ENCODE measurements at places on chromosomes 2 and 18.

- no peak for DNase-seq
Observed at GRCh38 chr18:49639643-49640391, 78.0 kb downstream of the LIPG start.

DNA sequence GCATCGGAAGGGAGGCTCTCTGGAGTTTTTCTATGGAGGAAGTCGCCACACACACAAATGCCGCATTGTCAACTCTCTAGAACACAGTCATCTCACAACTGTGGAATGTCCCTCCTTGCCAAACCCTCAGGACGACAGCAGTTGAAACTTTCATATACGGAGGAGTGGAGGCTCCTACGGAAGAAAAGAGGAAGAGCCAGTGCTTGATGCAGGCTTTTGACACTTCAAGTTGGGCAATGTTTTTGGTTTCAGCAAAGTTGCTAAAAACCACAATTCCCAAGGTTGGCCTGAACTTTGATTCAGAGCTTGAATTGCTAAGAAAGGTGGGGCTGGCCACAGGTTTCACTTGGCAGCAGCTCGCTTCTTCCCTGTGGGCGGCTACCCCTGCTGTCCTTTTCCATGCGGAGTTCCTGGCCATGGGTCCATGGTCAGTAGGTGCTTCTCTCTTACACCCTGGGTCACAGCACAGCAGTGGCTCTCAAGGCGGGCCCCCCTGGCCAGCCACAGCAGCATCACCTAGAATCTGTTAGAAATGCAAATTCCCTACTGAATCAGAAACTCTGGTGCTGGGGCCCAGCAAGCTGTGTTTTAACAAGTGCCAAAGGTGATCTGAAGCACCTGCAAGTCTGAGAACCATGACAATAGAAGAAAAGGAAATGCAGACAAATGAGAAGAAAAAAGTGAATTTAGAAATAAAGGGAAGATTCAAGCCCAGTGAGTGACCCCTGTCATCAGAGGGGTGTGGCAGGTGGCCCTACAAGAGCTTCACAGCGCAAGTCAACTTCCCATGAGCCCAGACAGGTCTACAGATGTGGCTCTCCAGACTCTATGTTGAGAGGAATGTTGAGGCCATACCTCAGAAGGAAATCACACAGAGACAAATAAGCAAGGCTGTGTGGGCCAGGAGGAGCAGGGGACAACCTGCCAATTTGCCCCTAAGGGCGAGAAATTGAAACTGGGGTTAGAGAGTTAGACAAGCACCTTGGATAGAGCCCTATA is 856.4 kb downstream of the RNF144A start:
- DNase-seq, result peak; percentile 0

- no peak for DNase-seq
Observed at GRCh38 chr2:8239531-8240088, 442.2 kb upstream of the ID2 start.

DNA sequence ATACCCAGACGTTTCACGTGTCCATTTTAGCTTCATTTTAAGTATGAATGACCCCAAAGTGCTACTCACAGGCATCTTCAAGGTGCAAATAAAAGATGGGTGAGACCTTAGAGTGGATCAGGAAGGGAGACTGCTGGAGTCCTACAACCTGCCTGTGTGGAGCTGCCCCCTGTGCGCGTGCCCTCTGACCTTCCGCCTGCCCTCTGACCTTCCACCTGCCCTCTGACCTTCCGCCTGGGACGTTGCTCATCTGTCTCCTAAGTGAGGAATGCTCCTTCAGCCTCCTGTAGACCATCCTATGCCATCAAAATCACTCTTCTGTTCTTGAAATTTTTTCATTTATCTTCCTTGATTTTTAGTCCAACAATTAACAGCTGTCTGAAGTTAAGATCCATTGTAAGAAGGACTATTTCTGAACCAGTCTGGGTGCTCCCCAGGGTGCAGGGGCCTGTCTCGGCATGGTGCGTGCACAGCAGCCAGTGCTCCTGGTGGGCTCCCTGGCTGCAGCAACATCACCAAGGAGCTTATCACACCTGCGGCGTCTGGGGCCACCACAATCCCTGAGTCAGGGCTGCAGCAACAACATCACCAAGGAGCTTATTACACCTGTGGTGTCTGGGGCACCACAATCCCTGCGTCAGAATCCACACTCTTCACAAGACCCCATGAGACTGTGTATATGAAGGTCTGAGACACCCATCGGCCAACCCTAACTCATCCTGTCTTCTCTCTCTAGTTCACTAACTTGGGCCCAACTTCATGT is 86.0 kb downstream of the TPO start:
- DNase-seq, result no peak

GRCh38 chr2:195486987-195487644 is 169.9 kb upstream of the SLC39A10 start:
- DNase-seq, result peak; percentile 7

DNA sequence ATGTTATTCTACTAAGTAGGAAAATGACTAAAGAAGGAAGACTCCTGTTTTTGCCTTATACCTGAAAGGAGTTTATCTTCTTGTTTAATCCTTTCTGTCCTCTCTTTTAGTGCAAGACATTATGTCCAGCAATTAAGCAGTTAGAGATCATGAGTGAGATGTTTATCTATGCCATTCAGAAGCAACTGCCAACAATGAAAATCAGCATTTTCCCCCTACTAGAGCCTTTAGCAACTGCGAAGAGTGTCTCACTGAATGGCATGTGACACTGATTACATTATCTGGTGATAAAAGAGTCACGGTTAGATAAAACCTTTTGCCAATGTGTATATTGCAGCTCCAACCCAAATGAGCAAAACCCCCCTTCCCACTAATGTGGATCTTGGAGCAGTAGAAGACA is 357.7 kb upstream of the SYT4 start:
- no peak for DNase-seq

- DNase-seq, result no peak
Observed at GRCh38 chr2:224869601-224870233, 153.6 kb upstream of the CCDC195 start.

DNA sequence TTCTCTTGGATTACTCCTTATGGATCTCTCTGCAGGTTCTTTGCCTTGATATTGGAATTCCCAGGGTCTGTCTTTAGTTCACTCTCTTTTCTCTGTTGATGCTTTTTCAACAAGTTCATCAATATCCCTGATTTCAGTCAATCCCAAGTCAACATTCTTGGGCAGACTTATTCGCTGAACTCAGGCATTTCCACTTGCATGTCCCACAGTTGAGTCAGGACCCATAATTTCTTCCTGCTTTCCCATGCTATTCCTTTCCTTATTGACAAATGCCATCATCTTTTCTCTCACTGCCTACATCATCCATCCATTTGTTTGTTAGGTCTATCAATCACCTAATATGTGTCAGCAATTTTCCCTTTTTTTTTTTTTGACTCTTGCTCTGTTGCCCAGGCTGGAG is 11.6 kb downstream of the GPD2 start:
- DNase-seq, result no peak

- peak; percentile 98 for DNase-seq
Observed at GRCh38 chr2:233974530-233975071, 57.4 kb downstream of the TRPM8 start.

DNA sequence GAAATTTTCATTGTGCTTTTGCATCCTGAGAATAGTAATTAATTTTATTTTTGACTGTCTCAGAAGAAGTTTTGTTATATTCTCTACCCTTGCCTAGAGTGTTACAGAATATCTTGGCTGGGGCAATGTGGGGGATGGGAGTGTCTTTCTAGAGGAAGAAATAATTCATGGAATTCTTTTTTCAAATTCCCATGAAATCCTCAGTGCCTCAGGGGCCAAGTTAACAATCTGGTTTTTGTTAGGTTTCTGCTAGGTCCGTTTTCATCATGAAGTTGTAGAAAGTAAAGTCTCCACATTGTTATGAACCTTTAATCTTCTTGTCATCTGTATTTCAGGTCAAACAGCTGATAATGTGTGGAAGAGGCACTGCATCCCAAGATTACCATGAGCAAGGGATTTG is 145.6 kb upstream of the GYPC start:
- no peak for DNase-seq

GRCh38 chr18:40821596-40822243 is 1133.3 kb upstream of the PIK3C3 start:
- no peak for DNase-seq

DNA sequence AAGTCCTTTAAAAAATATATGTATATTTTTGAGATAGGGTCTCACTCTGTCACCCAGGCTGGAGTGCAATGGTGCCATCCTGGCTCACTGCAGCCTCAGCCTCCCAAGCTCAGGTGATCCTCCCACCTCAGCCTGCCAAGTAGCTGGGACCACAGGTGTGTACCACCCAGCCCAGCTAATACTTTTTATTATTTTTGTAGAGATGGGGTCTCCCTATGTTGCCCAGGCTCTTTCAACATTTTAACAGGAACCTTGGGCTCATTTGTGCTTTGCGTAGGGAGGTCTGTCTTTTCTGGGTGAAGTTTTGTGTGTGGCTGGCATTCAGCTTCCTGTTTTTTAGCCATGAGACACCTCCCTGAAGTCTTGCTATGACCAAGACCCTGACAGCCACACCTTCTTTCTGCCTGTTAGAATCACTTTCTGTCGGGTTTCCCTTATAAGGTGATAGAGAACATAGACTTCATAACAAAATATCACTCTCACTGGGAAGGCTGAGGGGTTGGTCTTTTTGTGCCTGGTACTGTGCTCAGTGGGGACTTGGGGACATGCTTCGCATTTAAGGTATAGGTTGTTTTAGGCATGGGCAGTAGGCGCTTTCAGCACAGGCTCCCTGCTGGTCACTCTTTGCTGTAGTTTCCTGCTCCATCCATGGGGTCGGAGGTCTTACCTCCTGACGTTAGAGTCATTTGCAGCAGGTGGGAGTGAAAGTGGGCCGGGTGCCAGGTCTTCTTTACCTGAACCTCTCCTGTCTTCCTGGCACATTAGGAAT is 3.4 kb downstream of the RAB31 start:
- no peak for DNase-seq

- no peak for DNase-seq
Observed at GRCh38 chr2:66699793-66700676, 265.1 kb downstream of the MEIS1 start.

DNA sequence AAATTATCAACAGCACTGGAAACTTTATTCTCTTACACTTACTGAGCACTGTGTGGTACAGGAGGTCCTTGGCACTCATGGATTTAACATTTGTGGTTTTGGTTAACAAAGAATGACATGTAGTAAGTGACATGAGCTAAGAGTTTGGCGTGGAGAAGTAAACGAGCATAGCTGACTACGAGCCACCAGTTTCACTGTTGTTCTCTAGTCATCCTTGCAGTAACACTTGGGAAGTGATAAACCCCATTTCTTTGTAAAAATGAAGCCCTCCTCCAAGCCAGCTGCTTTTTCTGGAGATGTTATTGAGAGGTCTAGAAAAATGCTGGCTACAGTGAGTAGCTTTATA is 32.7 kb downstream of the QPCT start:
- DNase-seq, result no peak

DNA sequence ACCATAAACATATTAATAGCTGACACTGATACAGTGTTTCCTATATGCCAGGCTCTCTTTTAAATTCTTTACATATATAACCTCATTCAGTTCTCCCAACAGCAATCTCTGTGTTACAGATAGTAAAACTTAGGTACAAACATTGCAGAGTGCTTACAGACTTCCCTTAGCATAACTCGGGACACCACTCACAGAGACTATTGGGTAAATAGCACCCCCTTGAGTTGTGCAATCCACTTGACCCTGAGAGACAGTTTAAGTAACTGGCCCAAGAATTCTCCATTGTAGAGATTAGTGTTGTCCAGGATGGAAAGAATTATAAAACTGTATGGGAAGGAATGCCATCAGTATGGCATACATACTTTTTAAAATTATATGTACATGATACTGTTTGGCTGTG is 110.1 kb downstream of the POLE4 start:
- DNase-seq, result no peak

GRCh38 chr2:219045937-219046550 is 4.7 kb upstream of the CFAP65 start:
- DNase-seq, result no peak

DNA sequence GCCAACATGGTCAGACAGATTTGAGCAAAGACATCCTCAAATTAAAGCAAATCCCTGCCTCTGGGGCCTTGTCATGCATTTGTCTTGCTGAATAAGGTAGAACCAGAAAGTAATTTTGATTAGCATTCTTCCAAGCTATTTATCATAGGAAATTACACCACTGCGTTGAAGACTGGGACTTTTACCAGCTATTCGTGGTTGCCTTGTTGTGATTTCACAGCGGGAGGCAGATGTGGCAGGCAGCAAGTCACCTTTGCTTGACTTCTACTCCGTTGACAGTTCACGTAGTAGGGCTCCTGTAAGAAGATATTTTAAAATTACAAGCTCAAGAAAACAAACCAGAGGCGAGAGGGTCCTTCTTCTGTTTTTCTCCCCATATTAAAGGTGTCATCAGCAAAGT is 80.6 kb downstream of the EN1 start:
- DNase-seq, result no peak

- no peak for DNase-seq
Observed at GRCh38 chr2:138155304-138155703, 191.0 kb downstream of the HNMT start.

- no peak for DNase-seq
Observed at GRCh38 chr18:11993264-11993916, 12.1 kb downstream of the IMPA2 start.

- DNase-seq, result no peak
Observed at GRCh38 chr2:150188800-150189199, 298.7 kb downstream of the RND3 start.

GRCh38 chr2:153230977-153231376 is 247.6 kb downstream of the RPRM start:
- no peak for DNase-seq

GRCh38 chr2:227462972-227463931 is 8.7 kb upstream of the AGFG1 start:
- no peak for DNase-seq

- DNase-seq, result no peak
Observed at GRCh38 chr2:24793761-24794435, 673 bp downstream of the CENPO start.

DNA sequence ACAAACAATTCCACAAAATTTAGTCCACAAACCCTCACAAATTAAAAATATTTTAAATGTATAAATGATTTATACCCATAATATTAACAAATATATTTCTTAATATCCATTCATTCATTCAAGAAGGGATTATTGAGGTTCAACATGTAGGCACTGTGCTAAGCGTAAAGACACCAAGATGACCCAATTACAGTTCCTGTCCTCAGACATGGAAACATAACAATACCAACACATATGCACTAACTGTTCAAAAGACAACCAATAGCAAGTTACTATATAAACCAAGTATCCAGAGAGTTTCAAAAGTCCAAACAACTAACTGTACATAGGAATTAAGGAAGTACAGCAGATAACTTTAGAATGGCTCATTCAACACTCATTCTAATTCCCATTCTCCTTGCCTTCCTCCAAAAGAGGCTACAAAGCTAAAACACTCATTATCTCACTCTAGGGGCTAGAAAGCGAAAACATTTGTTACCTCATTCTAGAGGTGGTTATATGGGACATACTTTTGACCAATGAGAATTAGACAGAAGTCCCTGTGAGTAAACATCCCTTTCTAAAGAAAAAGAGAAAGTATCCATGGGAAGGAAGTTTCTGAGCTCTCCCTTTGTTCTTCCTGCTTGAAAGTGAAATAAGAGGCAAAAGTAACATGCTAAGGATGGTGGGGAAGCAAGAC is 292.4 kb downstream of the ZEB2 start:
- DNase-seq, result no peak

GRCh38 chr2:216857131-216857550 is 2.7 kb downstream of the TNP1 start:
- no peak for DNase-seq

All from HCT116 (cell line).